ENCODE measurements at places on chromosomes 3 and 15.
A peak's percentile ranks its signal among the peaks of the same experiment; 100 is the strongest.

DNA sequence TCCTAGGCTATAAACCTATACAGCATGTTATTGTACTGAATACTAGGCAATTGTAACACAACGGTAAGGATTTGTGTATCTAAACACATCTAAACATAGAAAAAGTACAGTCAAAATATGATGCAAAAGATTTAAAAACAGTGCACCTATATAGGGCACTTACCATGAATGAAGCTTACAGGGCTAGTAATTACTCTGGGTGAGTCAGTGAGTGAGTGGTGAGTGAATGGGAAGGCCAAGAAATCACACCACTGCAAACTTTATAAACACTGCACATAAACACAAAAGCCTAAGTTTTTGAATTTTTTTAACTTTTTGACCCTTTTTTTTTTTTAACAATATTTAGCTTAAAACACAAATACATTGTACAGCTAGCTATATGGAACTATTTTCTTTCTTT lies 204.7 kb upstream of the CTNNB1 start:
- DNase-seq: no peak

DNA sequence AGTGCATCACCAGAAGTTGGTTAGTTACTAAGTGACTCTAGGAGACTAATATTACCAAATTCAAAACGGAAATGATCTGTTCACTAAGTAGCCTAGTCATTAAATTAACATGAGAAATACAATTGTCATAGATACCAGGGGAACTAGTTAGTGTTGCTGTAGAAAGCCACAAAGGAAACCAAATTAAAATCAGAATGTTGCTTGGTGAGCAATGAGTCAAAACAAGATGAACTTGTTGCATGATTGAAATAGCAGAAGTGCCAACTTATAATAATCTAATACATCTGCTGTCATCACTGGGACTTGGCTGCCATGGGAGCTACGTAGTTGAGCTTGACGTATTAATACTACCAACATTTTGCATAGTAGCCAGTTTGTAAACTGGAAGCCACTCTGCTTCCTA lies 458.1 kb downstream of the DIPK2A start:
- DNase-seq: no peak

- no peak for DNase-seq
These were observed 361.8 kb downstream of the MFSD1 start for GRCh38 chr3:159163656-159164055.

DNA sequence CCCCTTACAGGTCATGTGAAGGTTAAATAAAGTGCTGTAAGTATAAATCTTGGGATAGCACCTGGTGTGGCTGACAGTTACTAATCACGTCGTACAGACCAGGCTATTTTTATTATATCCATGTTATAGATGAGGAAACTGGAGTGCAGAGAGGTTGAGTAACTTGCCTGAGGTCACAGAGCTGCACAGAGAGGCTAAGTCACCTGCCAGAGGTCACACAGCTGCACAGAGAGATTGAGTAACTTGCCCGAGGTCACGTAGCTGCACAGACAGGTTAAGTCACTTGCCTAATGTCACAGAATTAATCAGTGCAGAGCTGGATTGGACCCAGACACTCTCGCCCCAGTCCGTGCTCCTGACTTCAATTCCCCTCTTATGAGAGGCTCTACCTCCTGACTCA lies 171.5 kb downstream of the NUP210 start:
- no peak for DNase-seq

DNA sequence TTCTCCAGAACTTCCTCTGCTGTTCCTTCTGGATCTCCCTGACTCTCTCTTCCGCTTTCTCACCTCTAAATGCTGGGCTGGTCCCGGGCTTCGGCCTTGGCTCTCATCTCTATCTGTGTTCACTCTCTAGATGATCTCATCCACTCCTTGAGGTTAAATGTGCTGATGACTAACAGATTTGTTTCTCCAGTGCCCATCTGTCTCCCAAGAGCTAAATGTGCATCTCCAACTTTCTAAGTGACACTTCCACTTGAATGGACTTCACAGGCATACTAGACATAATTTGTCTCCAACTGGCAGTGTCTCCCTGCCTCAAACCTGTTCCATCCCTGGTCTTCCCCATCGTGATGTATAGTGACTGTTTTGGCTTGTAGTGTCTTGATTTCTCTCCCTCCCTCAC lies 95.3 kb downstream of the ITPR1 start:
- no peak for DNase-seq

- DNase-seq: no peak
These were observed 17.6 kb downstream of the IFT80 start for GRCh38 chr3:160381470-160381869.

GRCh38 chr15:89446255-89446891 lies 50.0 kb downstream of the RHCG start:
- no peak for DNase-seq

- no peak for DNase-seq
These were observed 29.8 kb downstream of the FBXL22 start for GRCh38 chr15:63626955-63627354.

DNA sequence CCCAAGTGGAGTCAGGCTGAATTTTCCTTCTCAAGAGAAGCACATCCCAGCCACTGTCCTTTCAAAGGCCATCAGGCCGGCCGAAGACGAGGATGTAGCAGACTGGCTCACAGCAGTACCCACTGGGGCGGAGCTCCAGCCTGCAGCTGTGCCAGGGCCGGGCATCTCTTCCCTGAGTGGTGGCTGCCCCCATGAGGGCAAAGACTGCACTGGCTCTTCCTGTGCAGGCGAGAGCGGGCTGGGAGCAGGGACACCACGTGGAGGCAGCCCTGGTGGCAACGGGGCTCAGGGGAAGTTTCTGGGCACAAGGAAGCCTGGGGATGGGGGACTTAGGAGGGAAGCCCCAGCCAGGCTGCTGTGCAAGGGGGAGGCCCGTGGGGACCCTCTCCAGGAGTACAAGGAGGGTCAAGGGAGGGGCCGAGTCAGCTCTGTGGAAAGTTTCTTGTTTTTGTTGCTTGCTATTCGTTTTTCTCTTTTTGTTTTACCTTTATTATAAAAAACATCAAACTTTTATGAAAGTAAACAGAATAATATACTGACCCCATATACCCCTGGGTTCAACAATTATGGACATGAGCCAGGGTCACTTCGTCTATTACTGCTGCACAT lies 66.1 kb downstream of the RPN1 start:
- peak; percentile 92 for DNase-seq

GRCh38 chr3:43086460-43087165 lies 19.3 kb downstream of the POMGNT2 start:
- no peak for DNase-seq

- no peak for DNase-seq
These were observed 17.9 kb downstream of the TMEM43 start for GRCh38 chr3:14142567-14143270.

DNA sequence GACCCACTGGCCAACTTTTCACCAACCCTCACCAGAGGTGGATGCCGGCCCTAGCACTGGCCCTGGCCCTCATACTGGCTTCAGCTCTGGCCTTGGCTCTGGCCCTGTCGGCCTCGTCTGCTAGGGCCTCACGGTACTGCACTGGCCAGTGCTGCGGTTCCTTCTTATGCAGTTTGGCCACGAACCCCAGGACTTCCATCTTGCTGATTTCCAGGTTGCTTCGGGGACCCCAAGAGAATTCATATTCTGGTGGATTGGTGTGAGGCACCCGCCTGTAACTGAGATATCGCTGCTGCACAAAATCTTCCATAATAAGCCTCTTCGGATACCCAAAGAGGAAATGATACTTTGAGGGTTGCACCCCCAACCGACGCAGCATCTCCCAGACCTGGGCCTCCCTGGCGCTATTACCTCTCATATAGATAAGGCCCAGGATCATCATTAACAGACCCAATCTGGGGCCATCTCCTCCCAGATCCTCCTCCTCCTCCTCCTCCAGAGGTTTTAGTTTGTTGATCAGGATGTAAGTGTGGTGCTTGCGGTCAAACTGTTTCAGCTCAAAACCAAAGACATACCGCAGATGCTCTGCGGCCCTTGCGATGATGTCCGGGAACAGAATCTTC lies 883 bp downstream of the MAGEF1 start:
- no peak for DNase-seq

DNA sequence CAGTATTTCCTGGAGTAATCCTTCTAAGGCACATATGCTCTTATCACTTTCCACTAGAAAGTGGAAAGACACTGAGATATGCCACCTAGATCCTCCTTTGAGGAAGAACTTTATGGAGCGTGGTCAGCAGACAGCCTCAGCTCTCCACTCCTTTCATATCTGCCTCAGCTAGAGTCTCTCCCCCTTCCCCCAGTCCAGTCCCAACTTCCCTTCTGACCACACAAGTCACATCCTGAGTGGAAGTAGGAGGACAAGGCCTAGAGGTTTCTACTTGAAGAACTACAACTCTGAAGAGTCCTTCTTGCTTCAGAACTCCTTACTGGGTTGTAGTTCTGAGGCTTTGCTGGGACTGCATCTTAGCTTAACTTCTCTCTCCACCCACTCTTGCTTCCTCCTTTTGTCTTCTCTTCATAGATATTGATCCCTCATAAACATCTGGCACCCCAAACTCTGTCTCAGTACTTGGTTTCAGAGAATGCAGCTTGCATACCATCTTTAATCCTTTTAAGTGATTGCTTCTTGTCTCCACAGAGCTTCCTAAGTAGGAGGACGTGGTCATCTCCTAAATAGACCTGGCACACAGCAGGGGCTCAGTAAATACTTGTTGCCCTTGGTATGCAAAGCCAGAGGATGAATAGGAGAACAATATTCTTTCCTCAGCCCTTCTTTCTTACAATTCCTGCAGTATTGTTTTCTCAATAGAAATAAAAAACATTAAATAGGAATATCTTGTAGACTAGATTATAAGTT lies 109.6 kb downstream of the OXSM start:
- DNase-seq: no peak

GRCh38 chr15:66655997-66656396 lies 46.0 kb upstream of the SMAD6 start:
- no peak for DNase-seq

DNA sequence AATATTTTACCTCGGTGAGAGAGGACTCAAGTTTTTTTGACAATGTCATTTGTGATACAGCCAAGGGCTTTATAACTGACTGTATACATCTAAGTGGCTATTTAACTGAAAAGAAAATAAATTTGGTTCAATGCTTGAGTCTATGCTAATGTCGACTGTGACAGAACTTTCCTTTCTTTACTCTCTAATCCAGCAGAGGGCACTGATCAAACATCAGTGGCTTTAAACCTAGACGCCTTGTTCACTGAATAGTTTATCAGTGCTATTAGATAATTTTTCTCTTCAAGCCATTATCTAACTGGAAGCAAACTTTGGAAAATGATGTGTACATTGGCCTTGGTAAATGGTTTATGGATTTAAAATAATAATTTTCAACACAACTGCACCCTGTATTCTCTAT lies 285.1 kb downstream of the CHL1 start:
- DNase-seq: no peak

DNA sequence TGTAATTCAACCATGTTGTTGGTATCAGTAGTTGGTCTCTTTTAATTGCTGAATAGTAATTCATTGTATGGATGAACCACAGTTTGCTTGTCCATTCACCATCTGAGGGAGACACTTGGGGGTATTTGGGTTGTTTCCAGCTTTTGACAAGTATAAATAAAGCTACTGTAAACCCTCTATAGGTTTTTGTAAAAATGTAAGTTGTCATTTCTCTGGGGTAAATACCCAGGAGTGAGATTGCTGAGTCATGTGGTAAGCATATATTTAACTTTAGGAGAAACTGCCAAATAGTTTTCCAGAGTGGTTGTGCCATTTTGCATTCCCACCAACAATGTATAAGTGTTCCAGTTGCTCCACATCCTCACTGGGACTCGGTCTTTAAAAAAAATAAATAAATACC lies 15.4 kb upstream of the LHFPL4 start:
- DNase-seq: no peak

DNA sequence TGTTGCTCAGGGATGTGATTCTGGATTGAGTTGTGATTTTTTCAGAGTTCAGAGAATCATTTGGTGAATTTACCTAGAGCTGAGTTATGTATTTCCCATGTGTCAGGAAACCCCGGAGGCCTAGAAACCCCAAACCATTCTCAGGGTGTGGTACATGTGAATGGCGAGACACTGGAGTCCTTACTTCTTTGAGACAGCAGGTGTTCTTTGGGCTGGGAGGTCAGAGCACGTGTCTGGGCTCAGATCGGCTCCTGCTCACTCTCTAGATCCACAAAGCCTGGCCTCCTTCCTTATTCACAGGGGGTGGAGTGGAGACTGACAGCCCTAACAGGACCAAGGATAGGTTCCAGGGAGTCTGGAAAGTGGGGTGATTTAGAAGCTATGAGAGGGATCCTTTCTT lies 145.8 kb downstream of the CHDH start:
- DNase-seq: no peak

GRCh38 chr3:69092030-69092516 lies 7.3 kb downstream of the ARL6IP5 start:
- no peak for DNase-seq

Data from HTR-8/SVneo (cell line).